NCI-H526 (cell line): ENCODE measurements at places on chromosomes 4 and X.

GRCh38 chr4:26088433-26088928 is 174.5 kb downstream of the SMIM20 start:
- DNase-seq = no peak

DNA sequence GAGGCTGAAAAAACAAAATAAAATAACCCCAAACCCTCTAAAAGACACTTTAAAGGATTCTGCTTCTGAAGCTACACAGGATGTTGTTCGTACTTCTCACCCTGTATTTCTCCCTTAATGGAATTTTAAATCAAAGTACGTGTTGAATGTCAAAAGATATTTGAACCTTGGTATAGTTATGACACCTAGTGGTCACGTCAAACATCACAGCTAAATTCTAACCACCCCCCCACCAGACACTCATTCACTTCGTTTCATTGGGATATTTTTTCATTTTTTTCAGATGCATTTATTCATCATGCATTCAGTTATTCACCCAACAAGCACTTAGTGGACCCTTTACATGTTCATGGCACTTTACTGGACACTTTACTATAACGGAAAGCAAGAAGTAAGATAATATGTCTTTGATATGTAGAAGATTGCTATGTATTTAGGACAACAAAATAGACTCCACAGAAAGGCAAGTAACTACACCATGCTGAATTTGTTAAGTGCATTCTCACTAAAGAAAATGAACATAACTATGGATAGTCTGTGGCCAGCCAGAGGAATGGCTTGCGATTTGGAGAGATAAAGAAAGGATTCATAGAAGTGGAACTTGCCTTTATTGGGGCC is 62.5 kb upstream of the GPR174 start:
- peak; percentile 20 for DNase-seq

GRCh38 chr4:150589157-150589556 is 7.2 kb downstream of the MAB21L2 start:
- DNase-seq = no peak

DNA sequence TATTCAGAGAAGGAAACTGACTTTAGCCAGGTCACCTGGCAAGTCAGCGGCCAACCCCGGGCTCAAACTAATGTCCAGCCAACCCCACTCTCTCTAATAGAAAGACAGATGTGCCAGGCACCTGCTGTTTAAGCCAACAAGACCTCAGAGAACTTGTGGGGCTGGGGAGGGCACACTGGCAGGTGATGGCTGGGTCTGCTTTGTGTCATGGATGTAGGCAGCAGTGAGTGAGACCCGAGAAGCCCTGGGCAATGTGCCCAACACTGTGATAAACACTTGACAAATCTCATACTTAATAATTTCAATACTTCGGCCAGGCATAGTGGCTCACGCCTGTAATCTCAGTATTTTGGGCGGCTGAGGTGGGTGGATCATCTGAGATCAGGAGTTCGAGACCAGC is 9.0 kb upstream of the CD99L2 start:
- no peak for DNase-seq

GRCh38 chrX:136376713-136377112 is 76.0 kb downstream of the ADGRG4 start:
- no peak for DNase-seq

GRCh38 chr4:148289740-148290139 is 152.5 kb downstream of the NR3C2 start:
- no peak for DNase-seq
